ENCODE measurements at places on chromosomes 2 and 18. TPM values are rescaled to one million over a fixed set of nuclear protein-coding genes. Genes with fewer than 3 reads are reported as not detected.

Gene TRAF3IP1
- total RNA-seq = 10.3 TPM

Gene MALL
- total RNA-seq = 6.7 TPM

Gene UPP2
- total RNA-seq = not detected

Gene MSGN1
- not detected for total RNA-seq

Gene ERBB4
- total RNA-seq = not detected

Gene FTCDNL1
- total RNA-seq = 0.30 TPM

Gene CHST10
- 19.3 TPM for total RNA-seq

Gene NEB
- total RNA-seq = 0.17 TPM

Gene IL18RAP
- total RNA-seq = not detected

Gene AQP12B
- not detected for total RNA-seq

Gene PLA2R1
- 1.5 TPM for total RNA-seq

Gene SLC5A7
- total RNA-seq = not detected

Gene ZNF385B
- total RNA-seq = not detected

Gene LAMA1
- 6.2 TPM for total RNA-seq

Gene OTOS
- total RNA-seq = not detected

Gene NT5C1B
- not detected for total RNA-seq

Gene CRYBA2
- total RNA-seq = not detected

Gene MARCHF4
- total RNA-seq = 1.2 TPM

Gene AMER3
- total RNA-seq = not detected

Gene EVX2
- not detected for total RNA-seq

Gene ACYP2
- 7.6 TPM for total RNA-seq

Gene EFEMP1
- 229 TPM for total RNA-seq

Gene TEX44
- not detected for total RNA-seq

Gene ICOS
- not detected for total RNA-seq

Gene IL36RN
- not detected for total RNA-seq

Gene PREPL
- total RNA-seq = 20.7 TPM

Gene POTEE
- total RNA-seq = not detected

Gene SERPINB3
- total RNA-seq = not detected

Gene SRD5A2
- total RNA-seq = not detected

Gene GAL3ST2
- total RNA-seq = not detected

Gene KANSL1L
- 6.1 TPM for total RNA-seq

Gene CFAP221
- not detected for total RNA-seq

Gene CEP68
- total RNA-seq = 6.2 TPM

Gene RIT2
- not detected for total RNA-seq

Gene TRPM8
- total RNA-seq = not detected

Gene ANKRD62
- total RNA-seq = not detected

Gene GALR1
- not detected for total RNA-seq

Gene APLF
- 2.2 TPM for total RNA-seq

Gene SERPINB12
- total RNA-seq = not detected

Gene SIX3
- total RNA-seq = not detected

Gene NIF3L1
- 25.7 TPM for total RNA-seq

Gene OXER1
- total RNA-seq = under 0.01 TPM

Gene CCDC74A
- 15.5 TPM for total RNA-seq

Gene IL37
- not detected for total RNA-seq

Gene CYP27C1
- not detected for total RNA-seq

Gene TDRD15
- total RNA-seq = not detected

Gene NT5DC4
- not detected for total RNA-seq

Gene MSTN
- total RNA-seq = under 0.01 TPM

Measured in bronchus fibroblast of lung (primary cell).